ENCODE measurements at places on chromosomes 7 and 10.

GRCh38 chr7:33109005-33109757, at the start of gene RP9:
RP9 (minus strand) TSS chr7:33109404; CDS start chr7:33109372, 32 bp downstream.
- peak; percentile 55 for DNase-seq

DNA sequence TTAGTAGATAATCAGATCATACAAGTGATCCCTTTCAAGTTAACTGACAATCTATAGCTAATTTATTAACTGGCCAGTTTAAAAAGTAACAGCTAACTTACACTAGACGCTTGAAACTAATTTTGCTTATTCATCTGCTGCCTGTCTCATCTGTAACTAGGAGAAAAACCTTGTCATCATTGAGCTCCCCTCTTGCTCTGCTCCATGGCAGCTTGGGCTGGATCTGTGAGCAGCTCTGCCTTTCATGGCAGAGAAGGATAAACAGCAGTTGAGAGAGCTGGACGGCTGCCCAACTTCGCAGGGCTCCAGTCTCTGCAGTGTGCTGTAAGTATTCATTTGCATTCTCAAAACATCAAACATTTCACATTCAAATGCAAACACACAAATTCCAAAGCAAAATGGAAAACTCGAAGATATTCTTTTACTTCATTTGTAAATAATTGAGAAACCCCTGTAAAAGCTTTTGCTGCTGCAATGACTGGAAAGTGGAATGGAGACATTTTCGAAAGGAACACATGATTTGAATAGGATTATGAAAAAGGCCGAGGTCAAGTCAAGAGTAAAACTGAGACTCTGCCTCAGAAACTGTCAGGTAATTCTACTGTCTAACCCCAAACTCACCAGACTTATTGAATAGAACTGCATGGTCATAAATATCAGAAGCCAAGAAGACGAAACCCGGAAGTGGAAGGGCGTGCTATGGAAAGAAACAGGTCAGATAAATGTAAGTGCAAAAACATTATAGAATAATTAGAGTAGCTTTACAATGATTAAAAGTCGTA, 17.6 kb downstream of the SLC35B4 start:
- no peak for DNase-seq

DNA sequence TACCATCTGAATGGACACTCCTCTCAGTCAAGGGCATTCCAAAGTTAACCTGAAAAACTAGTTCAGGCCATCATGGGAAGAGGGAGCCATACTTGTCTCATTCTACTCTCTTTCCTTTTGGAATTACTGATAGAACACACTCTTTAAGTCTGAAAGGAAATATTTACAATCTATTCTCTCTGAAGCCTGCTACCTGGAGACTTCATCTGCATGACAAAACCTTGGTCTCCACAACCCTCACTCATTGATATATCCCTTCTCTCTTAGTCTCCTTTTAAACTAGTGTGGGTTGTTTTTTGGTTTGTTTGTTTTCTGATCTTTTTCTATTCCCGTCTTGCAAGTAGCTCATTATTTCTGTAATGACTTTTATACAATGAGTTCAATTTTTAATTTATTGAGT, 169.5 kb downstream of the C1GALT1 start:
- no peak for DNase-seq

- DNase-seq = no peak
Measured at GRCh38 chr7:112880818-112881418, 90.7 kb upstream of the TMEM168 start.

- DNase-seq = no peak
Measured at GRCh38 chr10:12949248-12949647, 52.3 kb downstream of the CCDC3 start.

DNA sequence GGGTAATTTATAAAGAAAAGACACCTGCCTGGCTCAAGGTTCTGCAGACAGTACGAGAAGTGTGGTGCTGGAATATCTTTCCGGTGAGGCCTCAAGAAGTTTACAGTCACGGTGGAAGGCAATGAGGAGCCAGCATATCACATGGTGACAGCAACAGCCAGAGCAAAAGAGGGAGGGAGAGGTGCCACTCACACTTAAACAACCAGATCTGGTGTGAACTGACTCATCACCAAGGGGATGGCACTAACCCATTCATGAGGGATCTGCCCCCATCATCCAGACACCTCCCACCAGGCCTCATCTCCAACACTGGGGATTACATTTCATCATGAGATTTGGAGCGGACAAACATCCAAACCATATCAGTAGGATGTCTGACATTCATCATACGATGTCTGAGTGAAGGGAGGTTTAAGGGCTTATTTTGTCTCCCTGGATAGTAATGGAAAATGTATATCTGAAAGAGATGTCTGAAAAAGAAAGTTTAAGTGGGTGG, 23.5 kb upstream of the KBTBD2 start:
- no peak for DNase-seq

GRCh38 chr7:1226186-1226901, 6.3 kb upstream of the UNCX start:
- no peak for DNase-seq

DNA sequence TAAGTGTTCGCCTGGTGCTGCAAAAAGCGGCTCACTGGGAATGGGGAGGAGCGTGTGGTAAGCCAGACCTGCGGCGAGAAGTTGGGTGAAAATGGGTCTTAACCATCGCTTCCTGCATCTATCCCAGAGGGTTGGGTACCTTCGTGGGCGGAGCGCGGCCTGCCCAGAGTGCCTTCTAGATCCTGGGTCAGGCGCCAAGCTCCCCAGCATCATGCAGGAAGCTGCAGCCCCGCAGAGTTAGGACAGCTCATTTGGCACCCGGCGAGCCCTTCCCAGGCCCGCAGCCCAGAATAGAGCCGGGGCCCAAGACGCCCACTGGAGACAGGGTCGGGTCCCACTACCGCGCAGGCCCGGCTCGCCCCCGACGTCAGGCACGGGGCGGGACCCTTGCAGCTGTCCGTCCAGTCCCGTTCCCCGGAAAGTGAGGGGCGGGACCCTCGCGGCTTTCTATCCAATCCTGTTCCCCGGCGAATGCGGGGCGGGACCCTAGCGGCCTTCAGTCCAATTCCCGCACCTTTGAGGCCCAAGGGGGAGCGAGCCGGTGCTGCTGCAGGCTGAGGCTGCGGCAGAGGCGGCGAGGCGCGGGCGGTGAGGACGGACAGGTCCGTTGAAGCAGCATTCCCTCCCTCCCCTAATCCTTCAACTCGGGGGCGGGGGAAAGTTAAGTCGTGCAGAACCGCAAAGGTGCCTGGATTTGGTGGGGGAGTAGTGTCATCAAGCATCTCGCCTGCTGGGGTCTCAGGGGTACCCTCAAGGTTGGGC, at the start of gene CROT:
Gene CROT, plus strand, starts transcription at position 499 of the 762 bp plus-strand sequence. CDS start 3,405 bp downstream, outside the sequence.
- peak; percentile 85 for DNase-seq

- no peak for DNase-seq
Measured at GRCh38 chr7:18901351-18901750, 216.1 kb downstream of the TWIST1 start.

- DNase-seq = no peak
Measured at GRCh38 chr10:116899626-116900025, 50.3 kb downstream of the ENO4 start.

DNA sequence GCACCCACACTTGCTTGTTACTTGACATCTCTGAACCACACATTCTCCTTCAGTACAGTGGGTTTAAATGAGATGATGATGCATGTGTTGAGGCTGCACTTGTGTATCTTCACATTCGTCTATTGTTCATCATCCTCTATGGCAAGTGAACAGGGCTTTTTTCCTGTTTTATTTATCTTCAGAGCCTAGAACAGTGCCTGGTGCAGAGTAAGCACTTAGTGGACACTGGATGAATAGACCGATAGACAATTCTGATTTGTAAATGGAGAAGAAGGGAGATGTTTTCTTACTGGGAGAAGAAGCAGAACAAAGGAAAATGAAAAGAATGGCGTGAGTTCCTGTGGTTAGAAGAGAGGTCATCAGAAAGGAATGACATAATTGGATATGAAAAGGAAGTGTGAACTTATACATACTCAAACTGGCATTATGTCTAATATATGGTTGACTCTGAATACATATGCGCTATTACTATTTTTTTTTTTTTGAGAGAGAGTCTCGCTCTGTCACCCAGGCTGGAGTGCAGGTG, 99.7 kb downstream of the AVL9 start:
- no peak for DNase-seq
